ENCODE measurements at places on chromosomes 5 and 9.

GRCh38 chr5:82218374-82219156 is 59.6 kb downstream of the RPS23 start:
- DNase-seq: no peak

DNA sequence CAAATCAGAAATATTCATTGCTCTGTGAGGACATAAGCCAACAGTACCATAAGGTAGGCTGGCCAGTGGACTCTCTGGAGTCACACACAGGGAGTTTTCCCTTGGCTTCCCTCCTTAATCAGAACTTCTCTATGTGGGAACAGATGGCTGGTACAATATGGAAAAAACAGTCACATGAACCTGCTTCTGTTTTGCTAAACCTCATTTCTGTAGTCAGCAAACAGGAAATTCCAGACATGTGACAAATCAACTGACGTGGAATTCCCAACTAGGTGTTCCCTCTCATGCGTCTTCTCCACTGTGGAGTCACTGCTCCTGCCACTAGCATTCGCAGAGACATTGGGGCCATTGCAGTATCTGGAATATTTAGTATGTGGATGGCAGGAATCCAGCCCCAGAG is 617.6 kb downstream of the KIF4B start:
- no peak for DNase-seq

DNA sequence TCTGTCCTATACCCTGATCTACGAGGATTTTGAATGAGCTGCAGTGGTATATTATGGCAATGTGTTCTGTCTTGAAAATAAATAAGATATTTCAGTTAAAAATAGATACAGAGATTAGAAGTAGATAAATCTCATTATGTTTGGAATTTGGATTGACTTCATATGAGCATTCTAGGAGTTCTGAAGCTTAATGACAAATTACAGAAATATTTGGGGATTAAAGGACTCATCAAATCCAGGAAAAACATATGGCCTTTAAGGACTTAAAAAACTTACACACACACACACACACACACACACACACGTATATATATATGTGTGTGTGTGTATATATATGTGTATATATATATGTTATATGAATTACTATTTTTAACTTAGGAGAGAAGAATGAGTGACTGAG is 446.9 kb upstream of the CD180 start:
- no peak for DNase-seq

- DNase-seq: no peak
Observed at GRCh38 chr9:79660615-79661014, 88.8 kb downstream of the TLE4 start.

DNA sequence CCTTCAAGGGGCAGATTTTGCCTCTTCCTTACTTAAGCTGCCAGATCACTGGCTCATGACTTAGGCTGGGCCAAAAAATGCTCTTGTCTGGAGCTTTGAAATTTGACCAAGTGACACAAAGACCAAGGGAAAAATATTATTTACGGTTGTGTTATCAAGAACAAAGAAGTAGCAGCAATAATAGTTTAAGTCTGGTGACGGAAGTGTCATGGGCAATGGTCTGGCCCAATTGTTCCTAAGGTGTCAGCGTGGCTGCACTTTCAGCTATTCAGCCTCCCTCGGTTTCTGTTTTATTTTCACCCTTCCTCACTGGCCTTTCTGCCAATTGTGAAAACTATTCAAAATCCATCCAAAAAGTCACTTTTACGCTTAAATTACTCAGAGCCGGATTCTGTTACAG is 185.3 kb downstream of the CDH18 start:
- no peak for DNase-seq

DNA sequence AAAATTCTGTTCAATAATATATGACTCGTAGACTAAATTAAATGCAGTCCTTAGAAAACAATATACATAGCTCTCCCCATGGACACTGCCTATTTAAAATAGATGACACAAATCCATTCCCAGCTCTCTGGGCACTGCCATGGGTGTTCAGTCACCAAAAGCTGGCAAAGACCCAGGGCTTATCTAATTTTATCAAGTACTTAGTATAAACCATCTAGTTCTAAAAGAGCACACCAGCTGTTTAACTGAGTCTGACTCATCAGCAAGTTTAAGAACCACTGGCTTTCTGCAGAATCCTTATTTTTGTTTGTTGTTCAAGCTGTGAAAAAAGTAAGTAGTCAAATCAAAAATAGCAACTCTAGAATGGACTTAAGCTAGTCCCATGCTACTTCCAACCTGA is 107.6 kb downstream of the PLPP1 start:
- DNase-seq: no peak

- no peak for DNase-seq
Observed at GRCh38 chr5:36108758-36109460, 42.2 kb upstream of the UGT3A2 start.

DNA sequence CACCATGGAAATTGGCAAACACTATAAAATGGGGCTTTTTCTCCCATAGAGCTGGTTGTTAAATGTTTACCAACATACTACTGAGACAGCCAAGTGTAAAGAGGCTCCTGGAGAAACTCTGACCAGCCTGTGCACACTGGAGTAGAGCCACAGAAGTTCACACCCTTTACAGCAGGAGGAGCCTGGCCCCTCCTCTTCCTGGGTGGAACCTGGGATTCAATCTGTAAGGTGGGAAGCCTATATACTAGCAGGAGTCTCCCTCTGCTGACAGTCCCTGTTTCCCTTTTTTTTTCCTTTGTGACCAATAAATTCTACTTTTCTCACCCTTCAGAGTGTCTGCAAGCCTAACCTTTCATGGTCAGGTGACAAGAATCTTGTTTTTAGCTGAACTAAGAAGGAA is 10.4 kb upstream of the SLC30A5 start:
- no peak for DNase-seq

- DNase-seq: no peak
Observed at GRCh38 chr5:72244862-72245371, 75.1 kb downstream of the MRPS27 start.

- no peak for DNase-seq
Observed at GRCh38 chr9:109986521-109986991, 206.6 kb downstream of the PALM2AKAP2 start.

GRCh38 chr5:55162666-55163065 is 2.7 kb downstream of the GPX8 start:
- DNase-seq: no peak

- DNase-seq: no peak
Observed at GRCh38 chr9:696332-697323, 144.9 kb upstream of the DMRT1 start.

- DNase-seq: no peak
Observed at GRCh38 chr5:142537938-142538337, 148.0 kb downstream of the FGF1 start.

Data from ureter (tissue), 1 donor.